ENCODE measurements at places on chromosomes 11 and 22.
A peak's percentile ranks its signal among the peaks of the same experiment; 100 is the strongest.

GRCh38 chr11:35214792-35215193 is 75.8 kb downstream of the CD44 start:
- peak; percentile 30 for DNase-seq

DNA sequence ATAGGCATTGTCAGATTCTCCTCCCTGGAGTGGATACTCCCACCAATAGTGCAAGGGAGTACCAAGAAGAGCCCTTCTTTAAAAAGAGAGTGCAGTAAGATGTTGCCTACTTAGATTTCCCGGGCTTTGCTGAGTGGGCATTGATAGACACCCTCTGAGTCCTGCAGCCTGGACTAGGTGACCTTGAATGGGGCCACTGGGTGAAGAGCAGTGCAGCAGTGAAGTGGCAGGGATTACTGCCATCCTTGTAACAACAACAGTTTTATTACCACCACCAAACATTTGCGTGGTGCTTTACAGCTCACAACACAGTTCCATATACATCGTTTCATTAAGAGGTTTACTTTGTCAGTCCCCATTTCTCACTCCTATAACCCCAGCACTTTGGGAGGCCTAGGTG is 59.4 kb downstream of the MICAL2 start:
- DNase-seq: no peak

DNA sequence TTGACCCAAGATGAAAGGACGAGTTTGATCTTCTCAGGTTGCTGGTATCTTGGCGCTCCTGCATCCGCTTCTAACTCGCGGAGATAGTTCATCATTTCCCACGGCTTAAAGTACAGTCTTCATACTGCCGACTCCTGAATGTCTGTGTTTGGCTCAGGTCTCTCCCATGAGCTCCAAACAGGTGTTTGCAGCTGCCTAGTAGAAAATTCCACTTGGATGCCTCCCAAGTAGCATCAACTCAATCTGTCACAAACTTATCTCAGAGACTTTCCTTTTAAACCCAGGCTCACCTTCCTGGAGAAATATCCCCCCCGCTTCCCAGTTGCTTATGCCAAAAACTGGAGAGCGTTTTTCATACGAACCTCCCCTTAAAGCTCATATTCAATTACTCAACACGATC is 986.5 kb downstream of the TBC1D22A start:
- DNase-seq: no peak

DNA sequence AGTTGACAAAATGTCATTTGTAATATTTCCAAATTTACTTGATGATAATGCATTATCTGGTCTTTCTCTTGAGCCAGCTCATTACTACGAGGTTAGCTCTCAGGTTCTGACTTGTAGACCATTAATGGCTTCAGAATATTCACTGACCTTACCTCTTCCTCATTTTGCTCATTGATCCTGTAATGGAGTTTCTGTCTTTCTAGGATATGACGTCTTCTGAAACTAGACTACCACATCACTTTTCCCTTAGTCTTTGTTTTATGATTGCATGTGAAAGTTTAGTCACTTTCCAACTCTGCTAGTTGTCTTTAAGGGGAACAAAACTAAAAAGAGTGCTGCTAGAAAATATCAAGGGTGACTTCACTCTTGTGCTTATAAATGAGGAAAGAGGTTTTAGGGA is 697.6 kb downstream of the JRKL start:
- DNase-seq: no peak

- DNase-seq: no peak
Observed at GRCh38 chr11:118046964-118047700, 29.7 kb upstream of the TMPRSS4 start.

GRCh38 chr11:124839128-124839971 is 25.9 kb upstream of the ROBO3 start:
- no peak for DNase-seq

DNA sequence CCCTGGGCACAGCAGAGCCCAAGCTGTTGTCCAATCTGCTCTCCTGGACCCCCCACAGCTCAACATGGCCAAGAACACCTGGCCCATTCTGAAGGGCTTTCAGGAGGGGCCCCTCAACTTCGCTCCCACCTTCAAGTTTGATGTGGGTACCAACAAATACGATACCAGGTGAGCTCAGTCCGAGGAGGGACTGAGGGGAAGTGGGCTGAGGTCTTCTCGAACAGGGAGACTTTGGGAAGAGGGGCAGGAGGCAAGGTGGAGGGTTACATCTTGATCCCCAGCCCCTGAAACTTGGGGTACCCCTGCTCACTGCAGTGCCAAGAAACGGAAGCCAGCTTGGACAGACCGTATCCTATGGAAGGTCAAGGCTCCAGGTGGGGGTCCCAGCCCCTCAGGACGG is 5.4 kb downstream of the INPP5J start:
- no peak for DNase-seq

DNA sequence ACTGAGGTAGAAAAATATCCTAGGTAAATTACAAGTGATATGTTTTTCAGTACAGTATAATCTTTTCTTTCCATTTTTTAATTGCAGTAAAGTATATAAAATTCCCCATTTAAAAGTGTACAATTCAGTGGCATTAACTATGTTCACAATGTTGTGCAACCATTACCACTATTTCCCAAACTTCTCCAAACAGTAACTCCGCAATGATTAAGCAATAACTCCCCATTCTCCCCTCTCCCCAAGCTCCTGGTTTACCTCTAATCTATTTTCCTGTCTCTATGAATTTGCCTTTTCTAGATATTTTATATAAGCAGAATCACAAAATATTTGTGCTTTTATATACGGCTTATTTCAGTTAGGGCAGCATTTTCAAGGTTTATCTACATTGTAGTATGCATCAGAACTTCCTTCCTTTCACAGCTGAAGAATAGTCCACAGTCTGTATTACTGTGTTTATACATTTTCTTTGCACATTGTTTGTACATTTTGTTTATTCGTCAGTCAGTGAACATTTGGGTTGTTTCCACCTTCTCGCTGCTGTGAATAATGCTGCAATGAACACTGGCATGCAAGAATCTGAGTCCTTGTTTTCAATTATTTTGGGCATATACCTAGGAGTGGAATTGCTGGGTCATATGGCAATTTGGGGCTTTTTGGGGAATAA is 110.7 kb downstream of the RPL27A start:
- no peak for DNase-seq

GRCh38 chr11:82146789-82147188 is 586.9 kb downstream of the FAM181B start:
- DNase-seq: no peak

- no peak for DNase-seq
Observed at GRCh38 chr11:128036556-128037093, 550.7 kb downstream of the ETS1 start.

GRCh38 chr22:41929418-41929810 is 2.8 kb upstream of the TNFRSF13C start:
- no peak for DNase-seq

DNA sequence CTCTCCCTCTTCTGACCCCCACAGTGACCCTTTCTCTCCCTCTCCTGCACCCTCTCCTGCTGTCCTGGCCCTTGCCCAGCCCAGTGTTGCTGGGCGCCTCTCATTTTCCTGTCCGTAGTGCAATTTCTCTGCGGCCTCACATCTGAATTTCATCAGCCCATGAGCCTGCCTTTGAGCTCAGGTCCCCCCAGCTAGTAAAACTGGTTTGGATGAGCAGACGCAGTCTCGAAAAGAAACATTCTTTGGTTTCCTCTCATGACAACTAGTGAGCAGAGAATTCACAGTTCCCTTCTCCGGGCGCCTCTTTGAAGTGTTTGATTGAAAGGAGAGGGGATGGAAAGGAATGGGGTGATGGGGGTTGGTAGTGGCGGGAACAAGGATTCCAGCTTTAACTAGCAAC is 126.0 kb upstream of the CADM1 start:
- no peak for DNase-seq

DNA sequence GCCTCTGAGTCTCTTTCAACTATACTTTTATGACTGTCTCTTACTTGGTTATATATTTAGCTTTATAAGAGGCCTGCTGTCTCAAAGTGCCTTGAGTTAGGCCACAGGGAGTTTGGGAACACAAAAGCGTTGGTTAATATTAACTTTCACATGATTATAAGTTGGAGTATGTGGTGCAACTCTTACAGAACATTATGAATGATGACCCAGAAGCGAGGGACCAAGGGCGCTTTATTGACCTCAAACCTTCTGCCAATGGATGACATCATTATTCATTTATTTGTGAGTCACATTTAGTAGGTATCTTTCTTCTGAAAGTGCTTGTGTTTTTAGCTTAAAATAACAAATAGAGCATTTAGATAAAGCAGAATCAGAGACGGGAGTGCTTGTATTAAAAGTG is 298.0 kb upstream of the ZC3H12C start:
- DNase-seq: no peak

DNA sequence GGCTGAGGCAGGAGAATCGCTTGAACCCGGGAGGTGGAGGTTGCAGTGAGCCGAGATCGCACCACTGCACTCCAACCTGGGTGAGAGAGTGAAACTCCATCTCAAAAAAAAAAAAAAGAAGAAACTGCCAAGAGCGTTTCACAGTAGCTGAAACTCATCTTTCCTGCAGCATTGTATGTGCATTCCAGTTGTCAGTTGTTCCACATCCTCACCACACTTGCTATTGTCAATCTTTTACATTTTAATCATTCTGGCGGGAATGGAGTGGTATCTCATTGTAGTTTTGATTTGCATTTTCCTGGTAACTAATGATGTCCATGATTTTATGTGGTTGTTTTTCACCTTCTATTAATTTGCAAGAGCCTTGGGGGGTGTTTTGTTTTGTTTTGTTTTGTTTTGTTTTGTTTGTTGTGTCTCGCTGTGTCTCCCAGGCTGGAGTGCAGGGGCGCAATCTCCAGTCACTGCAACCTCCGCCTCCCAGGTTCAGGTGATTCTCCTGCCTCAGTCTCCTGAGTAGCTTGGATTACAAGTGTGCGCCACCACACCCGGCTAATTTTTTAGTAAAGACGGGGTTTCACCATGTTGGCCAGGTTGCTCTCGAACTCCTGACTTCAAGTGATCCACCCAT is 8.1 kb upstream of the GNB1L start:
- no peak for DNase-seq

DNA sequence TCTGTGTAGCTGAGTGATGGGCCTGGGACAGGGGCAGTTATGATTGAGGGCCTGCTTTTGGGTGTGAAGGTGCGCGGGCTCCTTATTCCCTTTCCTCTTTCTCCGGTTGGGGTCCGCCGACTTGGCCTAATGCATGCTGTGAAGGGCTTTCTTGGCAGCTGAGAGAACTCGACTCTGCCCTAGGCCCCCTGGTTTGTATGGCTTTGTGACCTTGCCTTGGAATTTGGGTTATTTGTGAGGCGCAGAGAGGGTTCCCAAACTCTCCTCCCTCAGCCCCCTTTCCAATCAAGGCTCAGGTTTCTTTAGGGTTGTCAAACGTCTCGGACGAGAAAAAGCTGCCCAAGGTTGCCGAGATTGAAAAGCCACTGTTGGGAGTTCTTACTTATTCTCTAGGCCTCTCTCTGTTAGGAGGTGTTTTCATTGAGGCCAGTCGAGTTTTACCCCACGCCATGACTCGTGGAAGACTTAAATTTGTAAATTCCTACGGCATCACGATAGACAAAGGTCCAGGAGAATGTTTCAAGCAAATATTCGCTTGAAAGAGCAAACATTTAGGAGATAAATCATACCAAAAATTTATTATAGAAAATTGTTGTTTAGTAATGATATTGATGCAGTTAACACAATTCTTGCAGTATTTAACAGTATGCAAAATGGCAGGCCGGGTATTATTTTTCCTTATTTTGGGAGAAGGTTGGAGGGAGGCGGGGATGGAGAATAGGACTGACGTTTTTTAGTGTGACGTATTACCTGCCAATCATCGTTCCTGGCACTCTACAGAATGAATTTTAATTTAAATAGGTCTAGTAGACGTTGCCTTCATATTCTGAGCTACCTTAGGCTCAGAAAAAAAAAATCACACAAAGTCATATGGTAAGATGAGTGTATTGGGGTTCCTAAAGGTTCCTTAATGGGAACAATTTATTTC is 689 bp downstream of the PDHX start:
- DNase-seq: no peak

DNA sequence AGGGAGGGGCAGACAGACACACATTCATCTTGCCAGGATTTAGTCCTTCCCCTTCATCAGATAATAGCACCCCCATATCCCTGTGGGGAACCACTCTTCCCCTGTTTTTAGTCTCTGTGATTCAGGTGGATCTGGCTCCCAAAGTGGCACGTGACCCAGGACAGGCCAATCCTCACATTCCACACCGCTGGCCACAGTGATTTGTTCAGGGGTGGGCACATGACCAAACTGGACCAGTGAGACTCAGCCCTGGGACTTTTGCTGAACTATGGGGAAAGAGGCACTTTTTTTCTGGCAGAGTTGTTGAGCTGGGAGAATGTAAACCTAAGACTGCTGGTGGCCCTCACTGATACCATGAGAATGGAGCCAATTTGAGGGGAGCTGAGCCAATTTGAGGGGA is 19.1 kb upstream of the KCNJ11 start:
- no peak for DNase-seq

GRCh38 chr22:42653999-42654398 is 4.8 kb upstream of the CYB5R3 start:
- DNase-seq: no peak

DNA sequence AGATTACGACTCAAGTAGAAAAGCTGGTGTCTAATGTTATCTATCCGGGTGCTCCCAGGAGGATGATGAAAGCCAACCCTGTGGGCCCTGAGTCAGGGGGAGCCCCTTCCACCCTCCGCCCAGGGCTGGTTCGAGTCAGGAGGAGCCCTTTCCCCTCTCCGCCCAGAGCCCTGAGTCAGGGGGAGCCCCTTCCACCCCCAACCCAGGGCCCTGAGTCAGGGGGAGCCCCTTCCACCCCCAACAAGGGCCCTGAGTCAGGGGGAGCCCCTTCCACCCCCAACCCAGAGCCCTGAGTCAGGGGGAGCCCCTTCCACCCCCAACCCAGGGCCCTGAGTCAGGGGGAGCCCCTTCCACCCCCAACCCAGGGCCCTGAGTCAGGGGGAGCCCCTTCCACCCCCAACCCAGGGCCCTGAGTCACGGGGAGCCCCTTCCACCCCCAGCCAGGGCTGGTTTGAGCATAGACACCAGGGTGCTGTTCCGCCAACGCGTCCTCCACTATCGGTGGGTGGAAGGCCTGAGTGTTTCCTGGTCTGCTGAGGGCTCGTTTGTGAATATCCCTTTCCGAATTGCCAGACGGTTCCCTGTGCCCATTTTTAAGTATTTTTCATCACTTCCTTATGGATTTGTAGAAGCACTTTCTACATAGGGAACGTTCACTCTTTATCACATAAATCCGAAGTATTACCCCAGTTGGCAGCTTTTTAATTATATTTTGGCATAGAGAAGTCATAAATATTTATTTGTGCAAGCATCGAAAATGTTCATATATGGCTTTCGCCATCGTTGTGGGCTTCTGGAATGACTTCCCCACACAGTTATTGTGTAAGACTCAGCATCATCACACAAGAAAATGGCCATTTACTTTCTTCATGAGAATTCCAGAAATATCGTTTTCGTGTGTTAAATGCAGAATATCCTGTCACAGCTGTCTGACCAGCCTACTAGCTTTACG is 380.6 kb downstream of the BRD1 start:
- peak; percentile 6 for DNase-seq

Data from stimulated activated CD8-positive, alpha-beta memory T cell treated with anti-CD3 and anti-CD28 coated beads, Interleukin-2, amount 100 ng/mL, for 48 hours (primary cell).